Stomach (tissue), 19 donors: ENCODE measurements at places on chromosomes 2 and 18.

DNA sequence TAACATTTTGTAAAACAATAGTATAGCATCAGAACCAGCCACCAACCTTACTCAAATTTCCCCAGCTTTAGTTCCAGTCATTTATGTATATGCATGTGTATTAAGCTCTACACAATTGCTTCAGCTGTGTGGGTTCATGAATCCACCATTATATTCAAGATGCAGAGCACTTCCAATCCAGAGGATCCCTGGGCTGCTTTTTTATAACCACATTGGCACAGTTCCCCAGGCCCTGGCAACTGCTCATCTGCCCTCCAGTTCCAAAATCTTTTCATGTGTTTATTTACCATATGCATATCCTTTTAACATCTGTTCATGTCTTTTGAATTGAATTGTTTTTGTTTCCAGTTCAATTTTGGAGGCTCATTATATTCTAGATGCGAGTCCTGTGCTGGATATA is 482.9 kb upstream of the HS6ST1 start:
- no peaks in the 10 kb centered on the region for H3K27me3 ChIP-seq
- H3K4me1 ChIP-seq, result no peaks in the 10 kb centered on the region
- no peak for DNase-seq
- no peaks in the 10 kb centered on the region for H3K36me3 ChIP-seq
- no peak overlapping the region for H3K27ac ChIP-seq

GRCh38 chr18:77969972-77970371 is 720.3 kb downstream of the GALR1 start:
- H3K4me3 ChIP-seq, result no peak overlapping the region
- no peak for DNase-seq
- no peaks in the 10 kb centered on the region for H3K4me1 ChIP-seq

DNA sequence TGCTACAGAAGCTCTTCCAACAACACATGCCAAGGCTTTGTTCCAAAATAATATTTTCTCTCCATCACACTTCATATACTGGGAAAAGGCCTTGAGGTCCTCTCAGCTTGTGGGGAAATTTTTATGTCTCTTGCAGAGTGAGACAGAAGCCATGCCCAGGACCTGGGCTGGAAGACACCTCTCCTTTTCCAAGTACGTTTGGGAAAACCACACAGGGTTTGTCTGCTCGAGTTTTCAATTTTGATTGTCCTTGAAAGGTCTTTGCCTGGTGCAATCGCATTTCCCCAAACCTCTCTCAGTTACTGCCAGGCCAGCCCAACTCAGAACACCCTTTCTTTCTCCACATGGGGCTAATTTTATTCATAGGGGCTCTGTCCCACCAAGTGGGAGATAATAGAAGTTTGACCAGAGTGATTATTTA is 272.2 kb downstream of the OSR1 start:
- no peak for DNase-seq
- no peak overlapping the region for H3K27ac ChIP-seq
- no peaks in the 10 kb centered on the region for H3K27me3 ChIP-seq
- H3K4me1 ChIP-seq, result no peaks in the 10 kb centered on the region

DNA sequence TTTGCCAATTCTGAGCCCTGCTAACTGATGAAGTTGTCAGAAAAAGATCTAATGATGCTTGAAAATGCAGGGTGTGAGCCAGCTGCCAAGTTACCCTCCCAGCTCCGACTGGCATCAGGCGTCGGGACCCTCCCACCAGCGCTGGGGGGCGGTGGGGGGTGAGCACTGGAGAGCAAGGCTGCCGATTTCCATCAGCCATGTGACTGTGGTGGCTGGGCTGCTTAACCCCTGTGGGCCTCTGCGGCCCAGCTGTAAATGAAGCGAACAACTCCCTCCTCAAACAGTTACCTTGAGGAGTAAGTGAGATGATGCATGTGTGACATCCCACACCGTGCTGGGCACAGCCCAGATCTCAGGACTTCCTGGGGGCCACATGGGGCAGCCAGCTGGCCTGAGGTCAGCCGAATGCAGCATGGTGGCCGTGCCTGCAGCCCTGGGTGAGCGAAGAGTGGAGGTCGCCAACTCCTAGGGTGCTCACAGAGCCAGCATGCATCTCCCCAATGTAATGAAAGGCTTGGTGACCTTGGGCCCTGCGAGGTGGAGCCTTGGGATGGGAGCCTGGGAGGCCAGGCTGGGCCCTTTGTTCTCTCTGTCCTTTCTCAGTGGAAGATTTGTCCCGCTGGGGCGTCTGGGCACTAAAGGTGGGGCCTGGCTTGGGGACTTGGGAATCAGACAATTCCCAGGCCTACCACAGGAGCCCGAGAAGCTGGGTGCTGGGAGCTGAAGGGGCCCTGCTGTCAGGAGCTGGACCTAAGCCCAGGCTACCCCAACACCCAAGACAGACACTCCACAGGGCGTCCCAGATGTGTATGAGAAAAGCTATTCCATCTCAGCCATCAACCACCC is 25.1 kb downstream of the CIB4 start:
- peaks cover 24% of the 10 kb centered on the region for H3K4me1 ChIP-seq
- H3K36me3 ChIP-seq, result no peaks in the 10 kb centered on the region
- H3K4me3 ChIP-seq, result no peak overlapping the region

DNA sequence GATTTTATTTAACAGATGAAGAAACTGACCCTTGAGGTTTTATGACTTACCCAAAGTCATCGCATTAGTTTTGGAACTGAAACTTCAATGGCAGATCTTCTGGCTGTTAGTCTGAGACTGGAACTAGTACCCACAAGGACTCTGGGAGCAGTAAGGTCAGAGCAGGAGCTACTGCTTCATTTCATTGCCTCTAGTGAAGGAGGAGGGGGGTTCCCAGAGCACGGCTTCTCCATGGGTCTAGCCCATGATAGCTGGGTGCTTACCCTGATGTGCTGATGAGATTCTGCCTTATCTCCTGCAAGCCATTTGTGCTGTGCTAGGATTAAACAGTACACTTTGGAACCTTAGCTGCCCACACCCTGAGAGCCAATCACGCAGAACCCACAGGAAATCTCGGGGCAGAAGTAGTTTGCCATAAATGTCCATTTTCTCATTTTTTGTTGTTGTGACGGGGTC is 5.4 kb upstream of the RNASEH1 start:
- no peaks in the 10 kb centered on the region for H3K27me3 ChIP-seq
- no peak for DNase-seq
- H3K27ac ChIP-seq, result no peak overlapping the region
- H3K4me3 ChIP-seq, result no peak overlapping the region
- no peaks in the 10 kb centered on the region for H3K36me3 ChIP-seq

- H3K27me3 ChIP-seq, result no peaks in the 10 kb centered on the region
- no peak overlapping the region for H3K27ac ChIP-seq
- no peaks in the 10 kb centered on the region for H3K36me3 ChIP-seq
- no peaks in the 10 kb centered on the region for H3K4me1 ChIP-seq
- DNase-seq, result no peak
Measured at GRCh38 chr2:66121946-66122345, 313.0 kb upstream of the MEIS1 start.

DNA sequence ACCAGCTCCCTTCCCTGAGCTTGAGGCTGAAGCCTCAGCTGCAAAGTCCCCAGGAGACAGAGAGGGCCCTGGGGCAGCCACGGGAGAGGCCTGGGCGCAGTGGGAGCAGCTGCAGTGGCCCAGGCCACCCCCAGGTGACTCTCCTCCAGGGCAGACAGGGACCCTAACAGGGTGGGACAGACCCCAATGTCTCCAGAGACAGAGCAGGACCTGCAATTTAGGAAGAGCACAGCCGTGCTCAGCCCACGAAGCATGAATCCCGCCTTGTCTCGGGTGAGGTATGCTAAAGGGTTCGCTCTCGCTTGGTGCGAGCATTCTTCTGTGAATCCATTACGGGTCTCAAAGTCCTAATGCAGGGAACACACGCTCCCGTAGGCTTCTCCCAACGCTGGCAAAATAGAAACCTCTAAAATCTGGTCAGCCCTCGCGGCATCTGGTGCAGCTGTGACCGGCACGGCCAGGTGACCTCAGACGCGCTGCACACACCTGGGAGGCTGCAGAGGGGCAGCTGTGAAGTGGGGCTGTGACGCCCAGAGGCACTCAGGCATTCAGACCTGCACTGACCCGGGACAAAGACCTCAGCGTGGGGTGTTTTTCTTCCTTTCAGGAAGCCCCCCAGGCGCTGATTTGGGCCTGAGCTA is 12.6 kb downstream of the MBP start:
- peaks cover 16% of the 10 kb centered on the region for H3K36me3 ChIP-seq
- no peaks in the 10 kb centered on the region for H3K27me3 ChIP-seq
- H3K4me3 ChIP-seq, result no peak overlapping the region
- H3K4me1 ChIP-seq, result peaks cover 70% of the 10 kb centered on the region
- no peak overlapping the region for H3K27ac ChIP-seq
- DNase-seq, result no peak

GRCh38 chr2:12824351-12824777 is 107.6 kb downstream of the TRIB2 start:
- H3K4me3 ChIP-seq, result no peak overlapping the region
- no peak for DNase-seq
- H3K27me3 ChIP-seq, result no peaks in the 10 kb centered on the region
- peak overlapping the region; percentile 53 for H3K27ac ChIP-seq

- no peaks in the 10 kb centered on the region for H3K4me1 ChIP-seq
- H3K27ac ChIP-seq, result no peak overlapping the region
- no peak for DNase-seq
- no peaks in the 10 kb centered on the region for H3K36me3 ChIP-seq
- no peak overlapping the region for H3K4me3 ChIP-seq
Measured at GRCh38 chr2:145091967-145092366, 572.0 kb upstream of the ZEB2 start.

DNA sequence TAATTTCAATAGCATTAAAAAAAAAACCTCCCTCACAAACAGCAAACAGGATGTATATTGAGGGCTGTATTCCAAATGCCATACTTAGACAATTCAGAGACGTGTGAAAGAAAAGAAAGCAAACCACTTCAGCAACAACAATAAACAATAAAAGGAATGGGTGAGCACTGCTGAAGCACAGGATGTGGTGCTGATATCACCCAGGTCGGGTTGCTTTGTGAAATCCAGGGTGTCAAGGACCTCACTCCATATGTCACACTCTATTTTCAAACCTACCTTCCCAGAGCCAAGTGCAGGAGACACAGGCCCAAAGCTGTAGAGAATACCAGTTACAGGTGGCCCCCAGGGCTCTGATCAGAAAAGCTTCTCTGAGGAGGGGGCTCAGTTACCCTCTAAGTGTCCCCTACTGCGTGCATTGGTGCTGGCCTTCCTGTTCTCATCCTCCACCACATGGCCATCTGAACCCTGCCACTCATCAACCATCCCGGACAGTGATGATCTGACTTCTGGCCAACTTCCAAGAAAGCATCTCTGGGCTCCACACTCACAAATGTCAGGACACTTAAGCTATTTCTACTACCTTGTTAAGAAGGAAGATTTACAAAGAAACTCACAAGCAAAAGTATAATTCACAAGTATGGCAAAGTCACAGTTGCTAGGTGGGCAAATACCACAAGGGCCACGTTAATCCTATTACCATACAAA is 363.0 kb downstream of the SS18 start:
- no peaks in the 10 kb centered on the region for H3K4me1 ChIP-seq
- no peak overlapping the region for H3K27ac ChIP-seq
- DNase-seq, result no peak
- H3K36me3 ChIP-seq, result no peaks in the 10 kb centered on the region

DNA sequence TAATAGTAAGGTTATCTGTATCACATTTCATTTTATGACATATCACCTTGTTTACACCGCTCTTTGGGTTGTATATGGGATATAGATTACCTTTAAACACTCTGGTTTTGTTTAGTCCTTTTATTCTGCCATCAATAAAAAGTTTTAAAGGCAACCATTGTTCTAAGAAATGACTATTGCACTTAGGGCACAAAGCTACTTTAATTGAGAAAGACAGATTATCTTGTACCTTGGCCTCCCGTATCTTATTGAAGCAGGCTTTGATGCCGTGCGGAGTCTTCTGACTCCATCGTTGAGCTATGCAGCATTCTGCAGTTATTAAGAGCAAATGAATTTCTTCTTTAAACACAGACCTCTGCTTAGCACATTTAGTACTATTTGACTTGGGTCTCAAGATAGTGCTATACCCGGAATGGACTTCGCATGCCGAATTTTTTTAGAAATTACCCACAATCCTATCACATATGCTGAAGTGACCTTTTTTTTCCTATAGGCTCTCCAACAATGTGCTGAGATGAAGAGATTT is 16.7 kb downstream of the PKDCC start:
- H3K4me3 ChIP-seq, result no peak overlapping the region
- no peaks in the 10 kb centered on the region for H3K27me3 ChIP-seq
- H3K4me1 ChIP-seq, result peaks cover 32% of the 10 kb centered on the region
- peaks cover 2% of the 10 kb centered on the region for H3K36me3 ChIP-seq

DNA sequence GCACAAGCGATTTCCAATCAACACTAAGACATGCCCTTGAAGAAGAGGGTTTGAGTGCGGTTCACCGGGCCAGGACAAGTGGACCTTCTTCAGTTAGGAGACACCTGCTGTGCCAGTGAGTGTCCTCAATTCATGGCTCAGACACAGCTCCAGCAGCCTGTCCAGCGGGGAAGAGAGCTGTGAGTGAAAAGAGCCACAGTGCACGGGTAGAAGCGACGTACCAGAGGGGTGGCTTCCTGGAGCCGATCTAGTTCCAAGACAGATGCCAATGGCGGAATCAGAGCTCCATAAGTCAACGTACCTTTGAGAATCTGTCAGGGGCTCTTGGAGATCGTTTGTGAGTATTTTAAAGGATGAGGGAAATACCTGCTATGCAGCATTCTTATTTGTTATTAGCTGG is 119.9 kb upstream of the SALL3 start:
- H3K36me3 ChIP-seq, result no peaks in the 10 kb centered on the region
- H3K4me3 ChIP-seq, result no peak overlapping the region

DNA sequence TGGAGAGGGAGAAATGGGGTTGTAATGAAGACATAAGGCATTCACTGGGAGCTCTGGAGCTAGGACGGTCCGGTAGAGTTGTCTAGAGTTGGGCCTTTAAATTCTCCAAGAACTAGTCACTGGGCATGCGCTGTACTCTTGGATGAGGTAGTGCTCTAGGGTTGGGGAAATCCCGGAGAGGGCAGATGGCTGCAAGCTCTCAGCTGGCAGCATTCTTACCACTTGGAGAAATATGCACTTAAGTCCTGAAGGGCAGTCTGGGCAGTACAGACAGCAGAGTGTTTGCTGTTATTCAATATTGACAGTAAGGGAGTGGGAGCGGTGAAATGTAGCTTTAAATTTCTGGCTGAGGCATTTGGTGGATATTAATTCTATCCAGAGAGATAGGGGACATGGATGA is 214.6 kb downstream of the RDH14 start:
- no peaks in the 10 kb centered on the region for H3K36me3 ChIP-seq
- H3K27ac ChIP-seq, result peak overlapping the region; percentile 26
- H3K4me3 ChIP-seq, result no peak overlapping the region
- H3K27me3 ChIP-seq, result no peaks in the 10 kb centered on the region

GRCh38 chr2:99395589-99396130 is 58.5 kb downstream of the EIF5B start:
- no peak overlapping the region for H3K4me3 ChIP-seq
- H3K27me3 ChIP-seq, result no peaks in the 10 kb centered on the region
- H3K36me3 ChIP-seq, result peaks cover 100% of the 10 kb centered on the region
- no peak overlapping the region for H3K27ac ChIP-seq

GRCh38 chr2:3073704-3074103 is 303.9 kb downstream of the EIPR1 start:
- no peaks in the 10 kb centered on the region for H3K4me1 ChIP-seq
- no peaks in the 10 kb centered on the region for H3K36me3 ChIP-seq
- H3K27me3 ChIP-seq, result no peaks in the 10 kb centered on the region
- H3K27ac ChIP-seq, result no peak overlapping the region
